Progenitor cell of endocrine pancreas (in vitro differentiated cells): ENCODE measurements at places on chromosomes 7 and 10.

DNA sequence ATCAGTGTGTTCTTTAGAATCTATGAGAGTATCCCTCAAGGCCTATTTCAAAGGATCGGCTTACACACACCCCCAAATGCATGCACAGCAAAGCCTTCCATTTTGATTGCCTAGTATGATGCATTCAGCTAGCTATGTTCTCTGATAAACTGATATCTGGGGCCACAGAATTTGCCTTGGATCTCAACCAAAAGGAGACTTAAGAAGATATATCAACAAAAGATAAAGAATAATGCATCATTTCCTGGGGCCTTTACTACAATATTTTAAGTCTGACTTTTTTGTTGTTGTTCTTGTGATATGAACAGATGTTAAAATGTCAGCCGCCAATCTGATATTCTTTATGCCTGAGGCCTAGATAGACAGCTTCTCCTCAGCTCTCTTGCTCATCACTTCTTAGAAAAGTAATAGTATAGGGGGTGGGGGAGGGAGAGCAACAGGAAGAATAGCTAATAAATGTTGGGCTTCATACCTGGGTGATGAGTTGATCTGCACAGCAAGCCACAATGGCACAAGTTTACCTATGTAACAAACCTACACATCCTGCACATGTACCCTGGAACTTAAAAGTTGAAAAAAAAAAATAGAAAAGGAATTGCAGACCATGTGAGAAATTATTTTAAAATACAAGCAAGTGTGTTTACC lies 792.9 kb upstream of the GHITM start:
- no peak for DNase-seq

DNA sequence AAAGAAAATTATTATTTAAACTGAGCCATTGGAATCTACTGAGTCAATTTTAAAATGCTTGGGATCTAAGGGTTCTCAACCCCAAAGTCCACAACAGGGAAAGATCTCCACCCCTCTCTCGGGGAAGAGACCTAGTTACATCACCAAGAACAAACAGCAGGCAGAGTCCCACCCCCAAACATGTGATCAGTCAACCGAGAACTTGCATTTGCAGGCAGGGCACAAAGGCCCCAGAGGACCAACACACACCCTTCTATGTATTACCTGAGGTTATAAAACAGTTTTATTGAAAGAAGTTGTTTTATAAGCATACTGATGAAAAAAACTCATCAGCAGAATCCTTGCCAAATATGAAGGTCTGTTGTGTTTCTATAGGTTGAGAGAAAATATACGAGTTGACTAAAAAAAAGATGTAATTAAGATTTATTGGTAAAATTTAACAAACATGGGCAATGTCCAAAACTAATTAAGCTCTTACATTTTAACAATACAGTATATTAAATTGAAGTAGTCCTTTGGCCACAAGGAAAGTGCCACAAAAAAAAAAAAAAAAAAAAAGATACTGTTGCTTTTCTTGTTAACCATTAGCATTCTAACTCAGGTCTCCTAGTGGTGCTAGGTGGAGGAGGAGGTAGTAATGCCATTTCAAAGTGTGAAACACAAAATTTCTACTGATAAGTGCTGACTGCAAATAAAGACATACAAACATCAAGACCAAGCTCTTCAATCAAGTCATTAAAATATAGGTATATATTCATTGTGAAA lies 975 bp upstream of the USP54 start:
- peak; percentile 12 for DNase-seq

- DNase-seq, result no peak
These were observed 85.7 kb downstream of the ANLN start for GRCh38 chr7:36475381-36475780.

- no peak for DNase-seq
These were observed 135.8 kb downstream of the ARID5B start for GRCh38 chr10:62037166-62037831.

DNA sequence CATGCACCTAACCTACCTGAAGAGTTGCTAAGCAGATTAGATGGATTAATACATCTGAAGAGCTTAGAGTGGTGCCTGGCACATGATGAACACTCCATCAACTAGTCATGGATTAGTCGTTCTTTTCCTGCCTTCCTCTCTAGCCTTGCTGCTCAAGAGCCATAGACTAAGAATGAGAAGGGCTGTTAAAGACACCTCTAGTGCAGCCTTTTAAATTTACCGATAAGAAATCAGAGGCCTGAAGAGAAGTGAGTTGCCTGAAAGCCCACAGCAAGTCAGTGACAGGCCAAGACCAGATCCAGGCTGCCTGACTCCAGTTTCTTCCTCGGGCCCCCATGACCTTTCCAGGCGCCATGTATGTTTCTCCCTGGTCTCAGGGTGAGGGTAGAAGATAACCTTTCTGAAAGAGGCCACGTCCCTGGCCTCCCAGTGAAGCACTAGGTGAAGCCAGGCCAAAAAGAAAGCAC lies 6.5 kb downstream of the TSPAN15 start:
- DNase-seq, result no peak

DNA sequence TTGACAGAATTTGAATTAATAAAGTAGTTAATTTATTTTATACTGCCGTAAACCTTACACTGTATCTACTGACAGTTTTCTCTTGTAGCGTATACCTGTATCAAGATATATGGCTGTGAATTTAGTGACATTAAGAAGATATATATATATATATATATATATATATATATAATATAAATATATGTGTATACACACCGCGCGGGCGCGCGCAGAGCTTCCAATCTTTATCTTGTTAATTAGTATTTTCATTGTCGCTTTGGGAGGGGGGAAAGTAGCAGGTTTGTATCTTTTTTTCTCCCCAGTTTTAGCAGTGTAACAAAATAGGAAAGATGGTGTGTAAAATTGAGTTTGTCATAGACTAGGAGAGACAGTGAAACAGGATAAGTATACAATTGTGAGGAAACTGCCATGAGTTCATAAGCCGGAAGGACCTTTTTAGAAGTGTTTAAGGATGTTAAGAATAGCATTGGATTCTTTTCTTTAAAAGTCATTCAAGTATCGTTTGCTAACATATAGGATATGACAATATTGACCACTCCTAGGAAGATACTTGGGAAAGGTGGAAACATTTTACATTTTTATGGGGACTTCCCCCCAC lies 2.0 kb downstream of the PLEKHA1 start:
- DNase-seq, result no peak
